ENCODE measurements at places on chromosomes 3 and 15. TPM values are rescaled to one million over a fixed set of nuclear protein-coding genes. Genes with fewer than 3 reads are reported as not detected.

- H3K36me3 ChIP-seq, result no peaks in the 10 kb centered on the region
- H3K27me3 ChIP-seq, result no peaks in the 10 kb centered on the region
- H3K4me3 ChIP-seq, result no peak overlapping the region
- peaks cover 2% of the 10 kb centered on the region for H3K4me1 ChIP-seq
- H3K27ac ChIP-seq, result no peak overlapping the region
These were observed 52.3 kb downstream of the SUCLG2 start for GRCh38 chr3:67601919-67602608.

- H3K27ac ChIP-seq, result no peak overlapping the region
- H3K4me3 ChIP-seq, result no peak overlapping the region
- peak; percentile 14 for DNase-seq
- H3K27me3 ChIP-seq, result no peaks in the 10 kb centered on the region
- H3K36me3 ChIP-seq, result no peaks in the 10 kb centered on the region
These were observed 34.9 kb downstream of the TSPAN3 start for GRCh38 chr15:77035999-77036471.

DNA sequence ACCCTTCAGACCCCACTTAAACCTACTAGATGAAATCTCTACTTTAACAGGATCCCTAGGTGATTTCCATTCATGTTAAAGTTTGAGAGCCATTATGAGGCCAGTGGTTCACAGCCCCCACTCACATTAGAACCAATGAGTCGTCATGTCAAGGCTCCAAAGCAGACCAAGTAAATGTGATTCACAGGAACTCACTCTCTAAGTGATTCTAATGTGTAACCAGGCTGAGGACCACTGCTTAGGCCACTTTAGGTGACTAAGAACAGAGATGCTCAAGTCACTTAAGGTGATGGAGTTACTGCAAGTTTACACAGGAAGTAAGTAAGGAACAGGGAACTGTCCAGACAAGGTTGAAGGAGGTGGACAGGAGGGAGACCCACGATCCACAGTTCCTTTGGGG lies 7.7 kb downstream of the GALNT15 start:
- H3K36me3 ChIP-seq, result no peaks in the 10 kb centered on the region
- H3K4me1 ChIP-seq, result peaks cover 4% of the 10 kb centered on the region
- H3K4me3 ChIP-seq, result no peak overlapping the region
- H3K27ac ChIP-seq, result no peak overlapping the region
- no peaks in the 10 kb centered on the region for H3K27me3 ChIP-seq
- DNase-seq, result no peak

DNA sequence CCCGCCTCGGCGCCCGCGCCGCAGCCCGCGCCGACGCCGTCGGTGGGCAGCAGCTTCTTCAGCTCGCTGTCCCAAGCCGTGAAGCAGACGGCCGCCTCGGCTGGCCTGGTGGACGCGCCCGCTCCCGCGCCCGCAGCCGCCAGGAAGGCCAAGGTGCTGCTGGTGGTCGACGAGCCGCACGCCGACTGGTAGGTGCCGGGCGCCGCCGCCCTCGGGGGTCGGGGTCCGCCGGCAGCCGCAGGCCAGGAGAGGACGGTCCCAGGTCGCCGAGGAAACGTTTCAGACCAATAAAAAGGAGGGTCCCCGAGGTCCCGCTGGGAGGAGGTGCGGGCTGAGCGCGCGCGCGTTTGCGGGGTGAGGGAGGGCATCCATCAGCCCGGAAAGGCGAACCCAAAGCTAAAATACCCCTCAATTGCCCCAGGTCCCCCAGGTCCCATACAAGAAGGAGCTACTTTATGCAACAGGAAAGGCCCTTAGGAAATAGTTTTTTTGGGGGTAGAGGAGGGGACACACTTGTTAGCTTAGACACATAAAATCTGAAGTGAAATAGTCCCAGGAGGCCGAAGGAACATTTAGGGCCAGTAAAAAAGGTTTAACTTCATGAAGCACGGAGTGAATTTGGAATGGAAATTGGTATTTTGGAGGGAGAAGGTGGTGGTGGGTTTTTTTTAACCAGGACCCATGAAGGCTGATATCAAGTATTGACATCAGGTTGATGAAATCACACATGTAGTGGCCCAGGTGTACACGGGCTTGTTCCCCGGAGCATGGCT lies 739 bp downstream of the SYN2 start:
- no peak for DNase-seq
- H3K4me1 ChIP-seq, result no peaks in the 10 kb centered on the region
- no peaks in the 10 kb centered on the region for H3K36me3 ChIP-seq
- H3K4me3 ChIP-seq, result peak overlapping the region; percentile 29

DNA sequence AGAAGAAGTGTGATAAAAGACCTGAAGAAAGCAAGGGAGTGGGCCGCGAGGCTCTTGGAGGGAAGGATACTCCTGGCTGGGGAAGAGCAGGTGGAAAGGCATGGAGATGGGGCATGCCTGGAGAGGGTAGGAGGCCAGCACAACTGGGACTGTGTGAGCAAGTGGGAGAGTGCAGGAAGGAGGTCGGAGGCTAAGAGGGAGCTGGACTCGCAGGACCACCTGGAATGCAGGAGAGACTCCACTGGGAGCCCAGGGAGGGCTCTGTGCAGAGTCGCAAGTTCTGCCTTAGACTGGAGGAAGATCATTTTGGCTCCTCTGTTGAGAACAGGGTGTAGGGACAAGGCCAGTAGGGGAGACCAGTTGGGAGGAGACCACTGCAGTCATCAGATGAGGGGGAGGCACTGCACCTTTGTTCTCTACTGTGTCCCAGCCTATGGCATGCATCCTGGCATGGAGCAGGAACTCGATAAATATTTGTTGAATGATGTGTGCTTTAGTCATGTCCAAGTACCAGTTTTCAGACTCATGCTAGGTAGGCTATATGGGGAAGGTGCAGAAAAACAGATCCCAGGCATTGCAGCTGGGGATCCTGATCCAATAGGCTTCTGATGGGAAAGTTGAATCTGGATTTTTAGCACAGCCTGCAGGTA lies 13.7 kb downstream of the FAM107A start:
- no peak overlapping the region for H3K27ac ChIP-seq
- no peaks in the 10 kb centered on the region for H3K36me3 ChIP-seq
- H3K4me3 ChIP-seq, result no peak overlapping the region

ARPIN gene
- 19.1 TPM for total RNA-seq

DNA sequence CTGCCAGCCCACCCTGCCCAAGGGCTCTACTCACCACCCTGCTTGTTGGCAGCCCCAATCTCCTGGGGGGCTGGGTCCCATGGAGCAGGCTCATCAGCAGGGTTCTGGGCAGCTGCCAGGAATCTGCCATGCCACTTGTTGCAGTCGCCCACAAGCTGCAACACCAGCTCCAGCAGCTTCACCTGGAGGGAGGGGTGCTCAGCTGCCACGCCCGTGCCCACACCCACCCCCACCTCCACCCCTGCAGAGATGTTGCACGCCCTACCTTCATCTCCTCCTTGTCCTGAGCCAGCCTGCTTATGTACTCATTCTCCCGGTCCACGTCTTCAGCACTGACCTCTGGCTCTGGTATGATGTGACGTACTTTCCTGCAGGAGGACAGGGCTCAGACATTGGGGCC lies 77.9 kb upstream of the C2CD4B start:
- H3K27me3 ChIP-seq, result no peaks in the 10 kb centered on the region
- no peak for DNase-seq
- H3K4me1 ChIP-seq, result no peaks in the 10 kb centered on the region
- H3K36me3 ChIP-seq, result no peaks in the 10 kb centered on the region
- no peak overlapping the region for H3K27ac ChIP-seq

DNAJB11 gene
- 33.4 TPM for total RNA-seq

DNA sequence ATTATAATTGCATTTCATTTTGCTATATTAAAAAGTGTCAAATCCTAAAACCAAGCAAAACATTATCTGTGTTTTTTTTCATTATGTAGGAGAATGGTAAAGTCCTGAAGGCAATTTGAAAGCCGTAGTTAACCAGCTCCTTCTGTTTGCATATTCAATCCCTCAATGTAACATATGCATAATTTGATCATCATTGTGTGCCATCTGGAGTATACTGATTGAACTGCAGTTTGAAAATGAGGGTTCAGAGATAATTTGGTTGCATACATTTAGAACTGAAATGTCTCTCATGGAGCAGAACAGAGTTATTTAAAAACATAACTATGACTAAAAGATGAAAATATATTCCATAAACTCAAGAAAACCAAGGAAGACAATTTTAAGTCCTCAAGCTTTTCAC lies 518.6 kb downstream of the GBE1 start:
- H3K4me3 ChIP-seq, result no peak overlapping the region
- H3K4me1 ChIP-seq, result no peaks in the 10 kb centered on the region
- H3K27ac ChIP-seq, result no peak overlapping the region
- no peaks in the 10 kb centered on the region for H3K27me3 ChIP-seq

All from ovary (tissue), 10 donors.